Panc1 (cell line): ENCODE measurements at places on chromosomes 13 and 19.

DNA sequence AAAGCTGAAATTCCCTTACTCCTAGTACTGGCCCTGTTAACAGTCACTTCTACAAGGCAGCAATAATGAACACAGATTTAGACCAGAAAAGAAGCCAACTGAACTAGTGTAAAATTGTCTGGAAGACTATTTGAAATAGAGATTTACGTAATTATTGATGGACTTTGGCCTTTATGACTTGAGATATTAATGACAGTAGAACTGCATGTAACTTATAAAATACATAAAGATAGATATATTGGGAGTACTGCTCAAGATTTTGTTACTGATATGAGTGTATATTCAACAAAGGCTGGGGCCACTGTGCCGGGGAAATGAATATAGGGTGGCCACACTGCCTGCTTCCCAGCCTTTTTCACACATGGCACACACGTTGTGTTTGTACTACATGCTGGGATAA is 88.8 kb downstream of the STARD13 start:
- no peak for DNase-seq

DNA sequence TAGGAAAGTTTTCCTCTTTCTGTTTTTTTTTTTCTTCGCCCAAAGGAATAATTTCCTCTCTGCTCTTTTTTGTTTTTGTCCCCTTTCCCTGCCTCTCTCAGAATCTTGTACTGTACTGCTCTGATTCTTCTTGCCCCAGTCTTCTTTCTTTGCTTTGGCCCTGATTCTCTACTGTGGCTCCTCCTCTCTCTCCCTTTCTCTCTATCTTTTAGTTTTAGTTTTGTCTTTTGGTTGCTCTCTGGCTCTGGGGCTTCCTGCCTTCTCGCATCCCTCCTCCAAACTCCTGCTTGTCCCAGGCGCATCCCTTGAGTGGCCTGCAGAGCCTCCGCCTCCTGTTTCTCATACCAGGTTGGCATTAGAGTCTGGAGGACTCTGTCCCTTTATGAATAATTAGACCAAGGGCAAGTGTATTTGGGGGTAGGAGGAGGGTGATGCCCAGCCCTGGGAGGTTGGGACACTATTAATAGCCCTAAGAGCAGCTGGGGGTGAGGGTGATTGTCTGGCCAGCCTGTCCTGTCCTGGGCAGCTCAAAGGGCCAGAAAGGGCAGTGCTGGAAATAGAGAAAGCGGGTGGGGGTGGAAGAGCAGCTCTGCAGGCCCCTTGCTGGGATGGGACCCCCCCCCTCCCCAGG is 39.1 kb downstream of the LYL1 start:
- no peak for DNase-seq

DNA sequence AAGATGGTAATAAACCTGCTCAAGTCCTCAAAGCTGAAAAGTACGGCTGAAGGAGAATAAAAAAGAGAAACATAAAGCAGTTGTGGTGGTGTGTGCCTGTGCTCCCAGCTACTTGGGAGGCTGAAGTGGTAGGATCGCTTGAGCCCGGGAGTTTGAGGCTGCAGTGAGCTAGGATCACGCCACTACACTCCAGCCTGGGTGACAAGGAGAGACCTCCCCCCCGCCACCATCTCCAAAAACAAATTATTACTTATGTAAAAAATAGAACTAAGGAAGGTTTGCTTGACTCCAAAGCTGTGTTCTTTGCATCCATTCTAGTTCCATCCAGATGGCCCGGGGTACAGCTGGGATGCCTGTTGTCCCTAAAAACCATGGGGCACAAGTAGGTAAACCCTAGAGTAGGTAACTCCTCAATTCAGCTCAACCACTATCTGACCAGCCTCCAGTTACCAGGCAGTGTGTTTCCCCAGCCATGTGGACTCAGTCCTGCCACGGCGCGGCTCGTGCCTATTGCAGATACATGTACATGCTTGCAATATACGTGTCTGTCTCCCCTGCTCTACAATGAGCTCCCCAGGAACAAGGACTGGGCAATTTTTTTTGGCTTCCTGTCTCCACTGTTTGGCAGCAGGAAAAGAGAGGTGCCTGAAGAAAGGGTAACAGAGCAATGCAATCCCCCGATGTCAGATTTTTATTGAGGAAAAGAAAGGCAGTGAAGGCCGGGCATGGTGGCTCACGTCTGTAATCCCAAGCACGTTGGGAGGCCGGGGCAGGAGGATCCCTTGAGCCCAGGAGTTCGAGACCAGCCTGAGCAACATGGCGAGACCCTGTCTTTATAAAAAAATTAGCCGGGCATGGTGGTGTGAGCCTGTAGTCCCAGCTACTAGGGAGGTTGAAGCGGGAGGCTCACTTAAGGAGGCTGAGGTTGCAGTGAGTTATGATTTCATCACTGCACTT is 101.3 kb downstream of the GNG7 start:
- no peak for DNase-seq

DNA sequence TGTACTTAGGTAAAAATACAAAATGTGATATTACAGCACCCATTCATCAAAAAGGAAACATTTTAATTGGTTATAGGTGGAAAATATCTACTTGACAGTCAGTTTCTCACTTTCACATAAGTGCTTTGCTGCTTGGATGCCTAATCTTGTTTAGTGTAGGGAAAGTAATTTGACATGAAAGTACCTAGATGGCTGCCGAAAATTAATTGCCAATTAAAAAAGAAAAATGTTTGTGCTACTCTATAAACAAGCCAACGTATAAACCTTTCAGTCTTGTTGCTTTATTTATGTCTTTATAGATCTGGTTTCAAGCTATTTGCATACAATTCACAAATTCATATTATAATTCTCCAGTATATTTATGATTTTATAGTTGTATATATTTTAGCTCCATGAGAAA is 729.9 kb downstream of the DACH1 start:
- no peak for DNase-seq

DNA sequence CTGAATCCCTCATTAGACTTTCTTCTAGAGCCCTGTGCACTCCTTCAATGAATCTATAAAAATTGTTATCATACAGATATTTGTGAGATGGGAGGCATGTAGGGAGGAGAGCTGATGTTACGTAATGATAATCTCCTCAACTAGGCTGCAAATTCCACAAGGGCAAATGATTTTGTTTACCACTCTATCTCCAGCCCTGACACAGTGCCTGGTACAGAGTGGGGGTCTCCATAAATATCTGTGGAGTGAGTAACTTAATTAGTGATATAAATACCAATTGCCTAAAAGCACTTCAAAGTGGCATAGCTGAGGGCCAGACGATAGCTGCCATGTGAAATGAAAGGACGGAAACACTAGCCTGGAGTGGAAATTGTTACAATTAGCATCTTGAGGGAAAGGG is 54.2 kb downstream of the SERTM1 start:
- DNase-seq, result no peak

DNA sequence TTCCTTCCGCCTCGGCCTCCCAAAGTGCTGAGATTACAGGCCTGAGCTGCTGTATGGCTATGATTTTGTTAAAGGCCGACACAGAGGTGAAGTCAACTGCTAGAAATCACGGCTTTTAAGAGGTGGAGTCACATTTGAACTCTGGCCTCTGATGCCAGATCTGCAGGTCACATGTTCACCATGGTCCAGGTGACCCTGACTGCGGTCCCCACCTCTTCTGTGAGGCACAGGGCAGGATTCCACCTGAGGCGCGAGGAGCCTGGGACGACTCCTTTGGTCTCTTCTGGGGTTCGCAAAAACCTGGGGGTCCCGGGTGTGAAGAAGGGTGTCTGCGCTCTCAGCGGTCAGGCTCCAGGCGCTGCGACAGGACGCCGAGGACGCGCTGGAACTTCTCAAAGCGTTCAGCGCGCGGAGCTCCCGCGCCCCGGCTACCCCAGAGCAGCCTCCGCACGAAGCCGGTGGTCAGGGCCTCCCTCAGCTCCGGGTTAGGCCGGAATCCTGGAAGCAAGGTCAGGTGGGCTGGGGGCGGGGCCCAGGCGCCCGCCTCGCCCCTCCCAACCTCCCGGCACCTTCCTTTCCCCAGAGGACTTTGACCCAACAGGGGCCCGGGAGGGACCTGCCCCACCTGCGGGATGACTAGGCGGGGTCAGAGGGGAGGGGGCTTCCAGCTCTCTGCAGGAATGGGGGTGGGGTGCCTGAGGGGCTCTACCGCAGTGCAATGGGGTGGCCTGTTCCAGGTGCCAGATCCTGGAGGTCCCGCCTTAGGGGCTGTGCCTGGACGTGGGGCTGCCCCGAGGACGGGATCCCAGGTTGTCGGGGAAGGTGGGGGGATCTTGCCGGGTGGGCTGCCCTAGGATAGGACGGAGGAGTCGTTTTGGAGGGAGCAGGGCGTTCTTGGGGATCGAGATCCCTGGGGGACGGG is 13.0 kb downstream of the TRIP10 start:
- no peak for DNase-seq

- no peak for DNase-seq
These were observed 3.9 kb upstream of the S1PR2 start for GRCh38 chr19:10235003-10235402.

DNA sequence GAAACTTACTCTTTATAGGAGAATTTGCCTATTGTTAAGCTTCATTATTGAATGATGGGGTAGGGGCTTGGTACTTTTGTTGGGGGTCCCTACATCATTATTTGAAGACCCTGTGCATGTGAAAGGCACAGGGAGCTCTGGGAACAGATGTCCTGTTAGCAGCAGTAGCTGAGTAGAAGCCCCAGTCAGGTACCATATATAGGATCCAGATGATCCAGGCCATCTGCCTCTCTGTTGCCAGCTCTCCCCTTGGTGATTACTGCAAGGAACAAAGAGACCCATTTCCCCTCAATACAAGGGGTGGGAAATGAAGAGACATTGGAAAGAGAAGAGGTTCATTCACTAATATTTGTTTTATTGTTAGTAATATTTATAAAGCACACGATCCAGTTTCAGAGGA is 4.4 kb upstream of the MTMR6 start:
- no peak for DNase-seq

GRCh38 chr13:99416411-99417121 is 84.7 kb upstream of the TM9SF2 start:
- DNase-seq, result no peak

- no peak for DNase-seq
These were observed 11.8 kb downstream of the PPP1R37 start for GRCh38 chr19:45104658-45105349.

DNA sequence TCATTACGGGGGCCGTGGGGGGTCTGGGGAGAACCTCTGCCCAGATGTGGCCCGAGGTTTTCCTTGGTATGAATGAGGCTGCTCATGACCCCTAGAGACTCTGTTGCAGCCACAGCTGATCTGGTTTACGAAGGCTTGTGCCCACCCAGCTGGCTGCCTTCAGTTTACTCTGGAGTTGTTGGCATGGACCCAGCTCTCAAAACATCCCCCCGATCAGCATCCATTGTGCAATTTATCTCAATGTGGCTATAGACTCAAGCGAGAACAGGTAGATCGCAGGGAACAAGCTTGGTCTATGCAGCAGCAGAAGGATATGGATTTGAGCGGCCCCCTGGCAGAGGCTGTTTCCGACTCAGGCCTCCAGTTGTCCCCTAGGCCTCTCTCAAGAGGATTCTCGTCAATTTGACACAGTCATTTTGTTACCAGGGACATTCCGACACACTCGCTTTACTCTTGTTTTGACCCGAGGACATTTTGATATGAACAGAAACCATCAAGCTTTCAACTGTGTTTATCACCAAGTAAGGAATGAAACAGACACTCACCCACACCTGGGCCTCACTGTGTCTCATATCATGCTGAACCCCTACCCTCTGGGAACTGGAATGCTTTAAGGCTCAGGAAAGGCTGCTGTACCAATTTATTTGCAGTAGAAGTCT is 161.5 kb downstream of the KATNAL1 start:
- no peak for DNase-seq

GRCh38 chr13:110495376-110495775 is 66.1 kb downstream of the RAB20 start:
- DNase-seq, result no peak

DNA sequence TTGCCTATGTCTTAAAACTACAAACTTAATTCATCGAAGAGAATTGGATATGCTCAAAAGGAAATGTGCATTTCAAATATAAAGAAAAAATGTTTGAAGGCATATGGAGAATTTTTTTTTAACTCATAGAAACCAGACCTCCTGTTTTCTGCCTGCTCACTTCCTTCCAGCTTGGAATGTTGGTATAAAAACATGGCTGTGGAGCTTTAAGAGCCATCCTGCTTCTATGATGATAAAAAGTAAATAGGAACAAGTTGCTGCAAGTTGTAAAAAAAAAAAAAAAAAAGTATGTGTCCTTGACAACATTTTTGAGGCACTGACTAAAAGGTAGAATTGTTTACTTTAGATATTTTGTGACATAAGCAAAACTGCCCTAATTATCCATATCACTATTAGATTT is 1230.7 kb downstream of the PCDH9 start:
- DNase-seq, result no peak

GRCh38 chr13:102704238-102705058 is 9.6 kb upstream of the METTL21C start:
- DNase-seq, result no peak

GRCh38 chr19:17646441-17646840 is 41.7 kb downstream of the UNC13A start:
- no peak for DNase-seq

DNA sequence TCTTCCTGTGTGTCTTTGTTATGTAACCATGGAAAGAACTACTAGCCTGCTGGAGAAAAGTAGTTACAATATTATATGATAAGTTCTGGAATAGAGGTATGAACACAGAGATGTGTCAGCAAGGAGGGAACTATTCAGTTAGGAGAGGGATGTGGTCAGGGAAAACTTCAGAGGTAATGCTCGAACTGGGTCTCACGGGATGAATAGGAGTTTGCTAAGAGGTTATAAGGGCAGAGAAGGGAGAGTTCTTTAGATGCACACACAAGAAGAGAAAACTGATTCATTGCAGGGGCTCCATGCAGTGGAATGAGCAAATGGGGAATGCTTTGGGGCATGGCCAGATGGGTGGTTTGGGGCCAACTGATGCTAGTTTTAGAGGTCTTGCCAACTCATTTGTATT is 46.0 kb upstream of the SIAH3 start:
- DNase-seq, result no peak

- no peak for DNase-seq
These were observed 12.1 kb upstream of the FKRP start for GRCh38 chr19:46733690-46734292.

GRCh38 chr13:74920920-74921319 is 561.0 kb downstream of the TBC1D4 start:
- no peak for DNase-seq

- no peak for DNase-seq
These were observed 241.4 kb downstream of the ENOX1 start for GRCh38 chr13:43545317-43545874.

DNA sequence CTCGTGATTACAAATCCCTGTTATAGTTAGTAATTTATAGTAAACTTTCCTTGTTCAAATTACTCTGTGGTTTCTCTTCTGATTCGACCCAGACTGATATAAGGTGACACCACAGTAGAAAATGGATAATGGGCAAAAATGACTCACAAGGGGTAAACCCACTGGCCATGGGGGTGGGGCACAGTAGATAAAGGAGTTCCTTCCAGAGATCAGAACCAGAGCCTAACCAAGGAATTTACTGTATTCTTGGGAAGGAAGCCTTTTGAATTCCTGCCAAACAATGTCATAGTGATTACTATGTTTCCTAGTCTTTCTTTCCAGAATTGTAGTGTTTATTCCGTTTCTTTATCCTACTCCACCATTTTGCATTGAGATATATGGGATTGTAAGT is 21.9 kb downstream of the MIR17HG start:
- DNase-seq, result no peak
